Common myeloid progenitor, CD34-positive (primary cell): ENCODE measurements at places on chromosomes 3 and 15.

GRCh38 chr15:39939487-39940452 is 5.9 kb downstream of the EIF2AK4 start:
- DNase-seq = no peak

- DNase-seq = no peak
Observed at GRCh38 chr15:36734366-36734765, 154.9 kb downstream of the CDIN1 start.

- DNase-seq = no peak
Observed at GRCh38 chr15:80870893-80871292, 91.7 kb downstream of the CEMIP start.

GRCh38 chr3:14234251-14235002 is 55.8 kb downstream of the LSM3 start:
- DNase-seq = no peak
